ENCODE measurements at places on chromosomes 4 and X.

DNA sequence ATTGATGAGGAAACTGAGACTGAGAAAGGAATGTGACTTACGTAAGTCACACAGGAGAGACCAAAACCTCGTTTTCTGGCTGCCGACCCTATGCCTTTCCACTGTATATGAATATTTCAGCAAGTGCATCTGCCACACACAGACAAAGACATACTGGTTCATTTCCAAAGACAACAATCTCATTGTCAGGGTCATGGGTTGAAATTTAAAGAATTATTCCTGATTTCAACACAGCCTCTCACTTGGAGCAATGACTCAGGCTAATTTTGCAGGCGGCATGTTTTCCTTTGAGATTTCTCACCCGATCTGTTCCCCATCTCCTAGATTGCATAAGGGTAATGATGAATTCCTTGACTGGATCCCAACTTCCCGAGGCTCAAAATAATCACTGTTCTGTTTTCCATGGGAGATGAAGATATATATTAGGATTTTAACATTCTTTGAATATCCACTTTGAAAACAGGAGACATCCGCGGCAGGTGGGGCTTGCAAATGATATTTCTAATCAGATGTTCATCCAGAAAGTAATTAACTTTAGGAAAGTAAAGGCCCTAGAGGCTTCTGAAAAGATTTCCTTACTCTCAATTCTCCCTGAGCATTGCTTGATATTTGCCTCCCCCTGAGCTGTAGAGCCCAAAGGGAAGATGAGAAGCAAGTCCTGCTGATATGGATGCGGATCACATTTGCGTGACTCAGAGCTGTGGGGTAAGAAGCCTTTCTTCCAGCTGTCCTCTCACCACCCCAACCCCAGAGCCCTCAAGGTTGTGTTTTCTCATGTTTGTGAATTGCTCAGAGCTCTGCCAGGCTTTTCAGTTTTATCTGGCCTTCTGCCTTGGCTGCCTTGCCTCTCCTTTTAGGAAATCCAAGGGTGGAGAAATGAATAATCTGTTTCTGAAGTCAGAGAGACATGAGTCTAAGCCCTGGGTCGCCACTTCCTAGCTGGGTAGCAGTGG lies 361.1 kb upstream of the BOD1L1 start:
- no peak for DNase-seq

DNA sequence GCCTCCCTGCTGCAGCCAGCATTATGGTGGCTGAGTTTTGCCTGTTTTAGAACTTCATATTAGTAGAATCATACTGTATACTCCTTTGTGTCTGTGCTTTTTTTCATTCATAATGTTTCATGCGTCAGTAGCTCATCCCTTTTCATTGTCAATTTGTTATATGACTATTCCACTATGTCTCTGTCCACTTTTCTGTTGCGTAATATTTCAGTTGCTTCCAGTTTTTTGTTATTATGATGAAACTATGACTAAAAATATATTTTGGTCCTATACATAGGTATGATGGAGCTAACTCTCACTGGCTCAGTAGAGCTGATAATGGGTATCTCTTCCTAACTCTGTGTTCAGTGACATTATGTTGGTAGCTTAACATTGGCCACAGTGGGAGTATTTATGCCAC lies 48.3 kb downstream of the DMP1 start:
- DNase-seq = no peak

- no peak for DNase-seq
Measured at GRCh38 chr4:48604041-48604440, 114.0 kb downstream of the ZAR1 start.

GRCh38 chr4:17597517-17597916 lies 16.9 kb upstream of the MED28 start:
- DNase-seq = no peak

DNA sequence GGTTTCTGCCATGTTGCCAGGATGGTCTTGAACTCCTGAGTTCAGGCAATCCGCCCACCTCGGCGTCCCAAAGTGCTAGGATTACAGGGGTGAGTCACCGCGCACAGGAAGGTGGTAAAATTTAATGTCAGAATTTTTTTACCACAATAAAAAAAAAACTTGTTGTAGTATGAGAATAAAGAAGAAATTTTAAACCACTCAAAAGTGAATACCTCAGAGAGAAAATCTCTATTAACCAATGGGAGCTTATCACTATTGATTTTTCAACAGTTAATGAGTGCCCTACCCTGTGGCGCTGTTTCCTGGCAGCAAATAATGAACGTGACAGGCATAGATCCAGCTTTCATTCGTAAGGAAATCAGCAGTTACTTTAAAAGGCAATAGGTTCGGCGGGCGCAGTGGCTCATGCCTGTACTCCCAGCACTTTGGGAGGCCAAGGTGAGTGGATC lies 32.7 kb upstream of the SLC25A4 start:
- DNase-seq = no peak

GRCh38 chr4:183919141-183919540 lies 14.0 kb downstream of the STOX2 start:
- no peak for DNase-seq

DNA sequence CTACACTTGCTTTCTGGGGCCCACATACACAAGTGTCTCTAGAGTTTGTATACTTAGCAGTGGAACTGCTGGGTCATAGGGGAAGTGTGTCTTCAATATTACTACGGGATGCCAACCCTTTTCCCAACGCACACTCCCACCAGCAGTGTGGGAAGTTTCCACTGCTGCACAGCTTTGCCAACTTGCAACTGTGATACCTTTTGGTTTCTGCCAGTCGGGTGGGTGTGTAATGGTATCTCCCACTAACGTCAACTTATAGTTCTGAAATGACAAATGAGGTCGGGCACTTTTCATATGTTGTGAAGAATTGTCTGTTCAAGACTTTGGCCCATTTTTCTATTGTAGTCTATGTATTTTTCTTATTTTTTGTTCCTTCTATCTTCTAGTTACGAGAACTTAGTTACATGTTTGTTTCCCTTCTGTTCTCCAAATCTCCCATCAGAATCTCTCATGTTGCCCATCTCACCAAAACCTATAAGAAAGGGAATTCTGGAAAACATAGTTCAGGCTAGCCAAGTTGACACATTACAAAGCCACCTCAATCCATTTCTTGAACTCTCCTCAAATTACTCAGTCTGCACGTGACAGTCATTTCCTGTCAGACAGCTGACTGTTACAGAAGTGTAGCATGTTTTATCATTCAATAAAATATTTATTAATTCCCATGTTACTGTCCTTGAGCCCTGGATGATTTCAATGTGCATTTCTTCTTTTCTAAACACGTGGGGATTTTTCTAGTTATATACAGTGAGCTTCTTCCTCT lies 30.7 kb downstream of the PNMA6E start:
- DNase-seq = no peak

GRCh38 chr4:53987761-53988171 lies 76.6 kb downstream of the CHIC2 start:
- no peak for DNase-seq

GRCh38 chr4:16136827-16137226 lies 53.0 kb upstream of the PROM1 start:
- peak; percentile 13 for DNase-seq

DNA sequence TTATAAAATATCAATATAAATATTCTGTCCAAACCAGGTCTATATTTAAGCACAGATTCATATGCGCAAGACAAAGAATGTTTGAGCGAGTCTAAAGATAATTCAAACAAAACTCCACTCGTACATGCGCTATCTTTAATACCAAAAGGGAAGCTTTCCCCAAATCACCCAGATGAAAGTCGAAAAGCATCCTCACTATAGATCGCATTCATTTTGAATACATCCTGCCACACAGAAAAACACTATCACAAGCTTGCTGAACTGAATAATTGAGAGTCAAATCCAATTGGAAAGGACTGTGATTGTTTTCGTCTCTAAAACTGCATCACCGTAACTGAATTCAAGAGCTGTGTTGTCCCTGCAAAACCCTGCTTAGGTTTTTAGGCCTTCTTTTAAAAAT lies 685 bp downstream of the TASL start:
- DNase-seq = no peak

- no peak for DNase-seq
Measured at GRCh38 chr4:14607578-14607977, 394.7 kb upstream of the CPEB2 start.

DNA sequence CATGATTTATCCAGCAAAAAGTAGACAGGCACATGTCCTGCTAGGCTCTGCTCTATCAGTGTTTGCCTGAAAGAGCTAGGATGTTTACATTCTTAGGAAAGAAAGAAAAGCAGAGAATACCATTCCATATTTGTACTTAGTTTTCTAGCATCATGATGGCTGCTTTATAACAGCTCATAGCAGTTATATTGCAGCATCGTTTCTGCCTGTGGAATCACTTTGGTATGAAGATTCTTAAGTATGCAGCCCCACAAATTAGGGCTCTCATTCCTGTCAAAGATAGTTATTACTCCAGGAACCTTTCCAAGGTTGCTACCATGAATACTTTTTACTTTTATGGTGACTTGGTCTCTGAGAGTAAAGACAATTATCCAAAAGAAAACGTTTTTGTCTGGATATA lies 119.0 kb upstream of the MYOZ2 start:
- DNase-seq = no peak

- DNase-seq = peak; percentile 5
Measured at GRCh38 chr4:119559044-119559647, 69.5 kb downstream of the PDE5A start.

DNA sequence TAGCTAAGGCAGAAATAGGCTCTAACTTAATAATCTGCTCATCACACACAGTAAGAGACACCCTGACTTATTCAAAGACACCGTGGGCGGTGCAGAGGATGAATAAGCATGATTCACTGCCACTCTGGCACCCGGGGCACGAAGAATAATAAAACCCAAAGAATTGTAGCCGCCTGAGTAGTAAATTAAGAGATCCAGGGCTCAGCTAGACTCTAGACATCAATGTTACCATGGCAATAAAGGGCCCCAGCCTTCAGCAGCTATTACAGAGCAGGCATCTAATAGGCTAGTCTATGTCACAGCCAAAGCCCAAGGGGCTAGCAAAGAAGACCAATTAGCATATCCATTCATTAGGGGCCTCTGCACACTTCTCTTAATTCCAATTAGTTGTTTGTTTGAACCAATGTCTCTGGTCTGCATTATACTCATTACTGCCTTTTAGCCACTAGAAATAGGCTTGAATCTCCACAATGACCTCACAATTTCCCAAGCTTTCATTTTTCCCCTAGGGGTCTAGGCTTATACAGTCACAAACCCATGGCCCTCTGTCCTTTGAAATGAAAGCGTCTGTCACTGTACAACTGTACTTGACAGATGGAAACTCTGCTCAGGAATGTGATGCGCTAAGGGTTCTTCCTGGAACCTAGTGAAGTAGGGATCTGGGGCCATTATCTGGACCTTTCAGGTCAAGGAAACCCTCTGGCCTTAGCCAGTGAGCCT lies 3.0 kb upstream of the ATP1B4 start:
- DNase-seq = no peak

DNA sequence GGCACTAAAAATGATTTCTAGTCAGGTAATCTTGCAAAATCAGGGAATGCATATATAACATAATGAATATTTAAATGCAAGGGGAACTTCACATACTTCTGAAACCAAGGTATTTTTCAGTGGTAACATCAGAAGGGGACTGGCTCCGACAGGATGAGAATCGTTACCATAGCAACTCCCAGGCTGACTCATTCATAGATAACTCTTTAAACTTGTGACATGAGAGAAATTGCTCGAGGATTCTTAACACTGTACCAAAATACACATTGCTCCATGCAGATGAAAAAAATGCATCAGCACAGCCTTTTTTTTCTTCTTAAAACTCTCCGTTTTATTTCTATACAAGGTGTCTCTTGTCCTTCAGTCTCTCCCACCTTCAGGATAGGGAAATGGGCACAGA lies 114.3 kb downstream of the GABRB1 start:
- DNase-seq = no peak

DNA sequence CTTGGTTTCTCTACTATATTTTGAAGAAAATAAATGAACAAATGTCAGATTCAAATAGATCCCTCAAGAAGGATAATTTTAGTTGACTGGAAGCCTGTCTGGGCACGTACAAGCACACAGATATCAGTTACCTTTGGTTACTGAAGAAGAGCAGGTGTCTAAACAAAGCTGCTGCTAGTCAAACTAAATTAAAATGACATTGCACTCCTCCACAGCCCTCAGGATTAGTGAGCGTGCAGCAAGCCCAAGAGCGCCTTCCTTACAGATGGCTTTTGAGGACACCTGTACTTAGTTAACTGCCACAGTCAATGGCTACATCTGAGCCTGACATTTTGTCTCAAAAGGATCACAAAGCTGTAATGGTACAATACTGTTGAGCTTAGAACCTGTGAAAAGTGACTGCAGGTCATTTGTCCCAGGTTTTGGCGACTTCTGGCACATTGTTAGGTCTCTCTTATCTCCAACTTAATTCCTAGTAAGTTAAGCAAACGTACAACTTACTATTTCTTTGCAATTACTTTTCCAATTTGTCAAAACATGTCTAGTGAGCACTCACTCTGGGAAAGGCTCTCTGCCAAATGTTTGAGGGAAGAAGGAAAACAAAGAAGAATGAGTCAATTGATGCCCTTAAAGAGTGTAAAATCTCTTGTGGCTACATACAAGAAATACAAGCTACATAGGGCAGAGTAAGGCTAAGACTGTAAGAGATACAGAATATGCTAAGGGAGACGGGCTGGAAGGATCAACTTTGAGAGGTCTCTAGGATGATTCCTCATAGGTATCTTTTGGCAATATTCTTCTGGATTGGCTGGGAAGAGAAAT lies 25.6 kb upstream of the DAPP1 start:
- peak; percentile 21 for DNase-seq

DNA sequence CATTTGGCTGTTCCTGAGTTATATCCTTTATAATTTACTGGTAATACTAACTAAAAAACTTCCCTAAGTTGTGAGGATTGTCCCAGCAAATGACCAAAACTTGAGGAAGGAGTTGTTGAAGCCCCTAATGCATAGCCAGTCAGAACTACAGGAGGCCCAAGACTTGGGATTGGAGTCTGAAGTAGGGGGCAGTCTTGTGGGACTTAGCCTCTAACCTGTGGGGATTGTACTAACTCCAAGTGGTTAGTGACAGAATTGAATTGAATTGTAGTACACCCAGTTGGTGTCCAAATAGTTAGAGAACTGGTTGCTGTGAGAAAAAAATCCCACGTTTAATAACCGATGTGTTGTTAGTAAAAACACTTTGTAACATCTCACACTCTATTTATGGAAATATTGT lies 1506.3 kb downstream of the ADGRL3 start:
- no peak for DNase-seq

GRCh38 chr4:36168127-36168878 lies 76.0 kb downstream of the ARAP2 start:
- no peak for DNase-seq

- DNase-seq = no peak
Measured at GRCh38 chrX:148495176-148495575, 5.2 kb upstream of the AFF2 start.
